ENCODE measurements at places on chromosomes 3 and 15.

DNA sequence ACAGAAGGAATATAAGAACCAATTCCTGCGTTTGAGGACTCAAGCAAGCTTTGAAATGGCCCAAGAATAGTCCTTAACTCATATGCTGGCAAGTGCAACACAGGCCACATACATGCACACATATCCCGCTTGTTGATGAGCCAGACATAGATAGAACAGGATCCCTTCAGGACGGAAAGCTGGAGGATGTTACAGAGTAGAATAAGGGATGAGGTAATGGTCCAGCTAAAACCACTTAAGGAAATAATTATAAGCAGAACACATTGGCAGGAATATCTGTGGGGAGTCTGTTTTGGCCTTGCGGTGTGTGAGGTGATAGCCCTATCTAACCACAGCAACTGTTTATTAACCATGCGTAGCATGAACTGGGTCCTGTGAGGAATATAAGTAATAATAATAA, 25.0 kb downstream of the SCG3 start:
- no peak for DNase-seq

- no peak for DNase-seq
Measured at GRCh38 chr3:33718595-33718907, 497 bp upstream of the CLASP2 start.

DNA sequence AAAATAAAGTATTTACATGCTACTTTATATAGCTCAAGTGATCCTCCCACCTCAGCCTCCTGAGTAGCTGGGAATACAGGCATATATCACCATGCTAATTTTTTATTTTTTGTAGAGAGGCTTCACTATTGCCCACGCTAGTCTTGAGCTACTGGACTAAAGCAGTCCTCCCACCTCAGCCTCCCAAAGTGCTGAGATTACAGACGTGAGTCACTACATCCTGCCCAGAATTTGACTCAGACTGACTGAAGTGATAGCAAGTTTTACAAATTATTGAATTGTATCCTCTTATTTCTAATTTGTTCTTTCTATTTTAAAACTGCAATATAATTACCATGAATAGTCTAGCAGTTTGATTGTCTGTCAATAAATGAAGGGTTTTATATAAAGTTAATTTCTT, 210.3 kb upstream of the CGNL1 start:
- no peak for DNase-seq

DNA sequence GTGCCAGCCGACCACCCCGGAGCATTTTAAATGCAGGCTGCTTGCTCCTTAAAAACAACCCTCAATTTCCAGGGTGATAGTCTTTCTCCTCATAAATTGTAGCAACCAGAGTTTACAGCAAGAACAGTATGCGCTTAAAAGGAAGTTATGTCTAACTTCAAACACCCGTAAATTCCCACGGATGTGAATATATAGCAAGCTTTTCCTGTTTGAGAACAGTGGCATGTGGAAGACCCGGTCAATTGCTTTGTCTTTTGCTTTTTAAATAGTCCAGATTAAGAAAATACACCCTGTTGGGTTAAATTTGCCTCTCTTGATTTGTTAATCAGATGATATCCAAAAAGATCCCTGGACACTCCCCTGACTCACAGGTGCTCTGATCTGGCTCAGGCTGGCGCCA, 20.8 kb downstream of the MRPS25 start:
- DNase-seq = no peak

DNA sequence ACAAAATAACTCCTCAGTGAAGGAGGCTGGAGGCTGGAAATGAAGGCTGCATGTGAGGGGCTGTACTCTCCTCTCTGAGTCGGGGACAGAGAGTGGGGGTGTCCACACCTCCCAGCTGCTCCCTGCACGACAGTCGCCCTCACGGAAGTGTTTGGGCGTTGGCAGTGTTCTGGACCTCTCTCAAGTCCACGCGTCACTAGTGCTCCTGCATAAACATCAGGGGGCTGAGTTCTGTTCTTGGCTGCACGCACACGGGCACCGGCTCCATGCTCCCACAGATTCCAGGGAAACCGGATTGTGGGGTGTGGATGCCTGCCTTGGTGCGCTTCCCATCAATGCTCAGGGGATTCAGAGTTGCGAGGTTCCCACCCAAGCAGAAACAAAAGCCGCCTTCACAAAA, 7.4 kb downstream of the RASGRF1 start:
- no peak for DNase-seq

DNA sequence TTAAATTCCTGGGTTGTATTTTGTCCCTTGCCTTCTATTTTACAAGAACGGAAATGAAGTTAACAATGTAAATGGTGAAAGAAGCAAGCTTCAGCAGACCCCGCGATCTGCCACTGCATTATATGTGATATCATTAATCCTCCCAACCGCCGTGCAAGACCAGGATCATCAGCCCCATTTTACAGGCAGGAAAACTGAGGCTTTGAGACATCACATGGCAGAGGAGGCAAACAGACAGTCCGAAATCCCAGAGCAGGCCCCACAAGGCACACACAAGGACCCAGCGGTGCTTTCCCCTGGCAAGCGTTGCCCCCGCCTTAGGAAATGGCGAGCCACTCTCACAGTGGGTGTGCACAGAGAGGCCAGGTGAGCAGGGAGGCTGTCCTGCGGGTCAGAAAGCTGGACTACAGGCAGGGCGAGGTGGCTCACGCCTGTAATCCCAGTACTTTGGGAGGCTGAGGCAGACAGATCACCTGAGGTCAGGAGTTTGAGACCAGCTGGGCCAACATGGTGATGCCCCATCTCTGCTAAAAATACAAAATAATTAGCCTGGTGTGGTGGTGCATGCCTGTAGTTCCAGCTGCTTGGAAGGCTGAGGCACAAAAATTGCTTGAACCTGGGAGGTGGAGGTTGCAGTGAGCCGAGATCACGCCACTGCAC, 16.2 kb downstream of the FGD5 start:
- no peak for DNase-seq

DNA sequence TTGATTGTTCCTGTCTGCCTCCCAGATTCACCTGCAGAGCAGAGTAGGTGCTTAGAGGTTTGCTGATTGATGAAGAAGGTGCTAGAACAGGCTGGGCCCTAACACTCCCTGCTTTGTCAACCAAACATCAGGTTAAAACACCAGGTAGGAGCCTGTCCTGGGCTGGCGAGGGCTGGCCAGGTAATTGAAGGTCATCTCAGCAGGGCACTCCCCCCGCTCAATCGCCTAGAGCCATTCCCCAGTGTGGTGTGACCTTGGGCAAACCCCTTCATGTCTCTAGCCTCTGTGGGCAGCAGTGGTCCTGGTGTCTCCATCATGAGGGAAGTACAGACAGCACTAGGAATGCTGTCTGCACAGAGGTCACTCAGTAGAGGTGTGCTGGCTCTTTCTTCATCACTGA, 88.3 kb downstream of the KLF15 start:
- no peak for DNase-seq

DNA sequence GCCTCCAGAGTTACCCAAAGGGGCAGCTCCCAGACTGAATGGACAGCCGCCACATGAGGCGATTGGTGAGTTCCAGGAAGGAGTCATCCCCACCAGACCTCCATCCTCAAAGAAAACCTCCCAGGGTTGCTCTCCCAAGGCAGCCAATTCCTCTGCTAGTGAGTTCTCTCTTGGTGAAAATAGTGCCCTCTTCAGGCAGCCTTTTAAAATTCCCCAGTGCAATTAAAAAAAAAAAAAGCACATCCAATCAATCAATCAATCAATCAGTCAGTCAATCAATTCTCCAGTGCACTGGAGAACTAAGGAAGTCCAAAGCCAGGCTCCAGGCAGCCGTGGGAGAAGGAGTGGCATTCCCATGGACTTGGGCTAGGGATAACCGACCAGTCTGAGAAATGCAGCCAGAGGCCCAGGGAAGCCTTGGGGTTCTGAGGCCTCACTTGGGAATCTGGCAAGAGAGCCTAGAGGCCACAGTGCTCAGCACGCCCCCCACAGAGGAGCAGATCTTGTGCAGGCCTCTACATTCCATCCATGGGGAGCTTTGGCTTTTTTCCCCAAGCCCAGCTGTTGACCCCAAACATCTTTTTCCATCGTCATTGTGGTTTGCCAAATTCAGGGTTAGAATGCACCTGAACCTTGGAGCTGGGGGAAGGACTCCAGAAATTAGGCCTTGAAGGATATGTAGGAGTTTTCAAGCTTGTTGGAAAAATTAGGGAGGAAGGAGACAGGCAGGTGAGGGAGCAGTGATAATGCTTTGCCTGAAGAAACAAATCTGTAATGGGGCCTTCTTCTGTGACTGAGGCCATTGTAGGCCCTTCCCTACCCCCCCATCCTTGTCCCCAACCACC, 4.8 kb downstream of the PAQR5 start:
- DNase-seq = no peak

DNA sequence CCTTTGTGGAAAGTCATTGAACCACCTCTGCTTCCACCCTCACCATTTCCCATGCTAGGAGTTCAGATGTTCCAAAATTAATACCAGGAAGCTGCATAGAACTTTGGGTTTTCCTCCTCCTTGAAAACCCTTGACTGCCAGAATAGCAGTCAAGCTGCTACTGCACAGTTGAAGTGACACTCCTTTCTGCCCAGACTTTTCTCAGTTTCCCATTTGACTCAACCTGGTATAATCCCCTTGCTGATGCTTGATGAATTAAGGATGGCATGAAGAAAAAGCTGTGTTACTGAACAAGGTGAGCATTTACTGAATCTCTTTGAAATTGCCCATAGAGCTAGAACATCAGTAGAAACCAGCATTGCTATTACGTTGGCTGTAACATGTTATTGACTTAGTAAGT, 286.0 kb downstream of the EDEM1 start:
- DNase-seq = no peak

DNA sequence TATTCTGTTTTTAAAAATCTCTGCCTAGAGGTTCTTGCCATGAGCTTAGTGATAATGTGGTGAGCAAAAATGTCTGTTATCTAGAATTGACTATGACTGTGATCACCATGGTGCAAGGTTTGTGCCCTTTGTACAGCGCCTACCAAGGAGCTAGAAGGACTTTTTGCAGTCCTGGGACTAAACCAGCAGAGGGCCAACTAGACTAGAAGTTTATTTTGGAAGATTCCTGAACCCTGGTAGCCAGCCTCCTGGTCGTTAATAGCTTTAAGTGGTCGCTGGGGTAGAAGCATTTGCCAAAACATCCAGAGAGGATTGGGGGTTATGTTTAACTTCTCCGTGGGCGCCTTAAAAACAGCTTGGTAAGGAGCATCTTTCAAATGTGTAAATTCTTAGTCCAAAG, 7.8 kb downstream of the SCG5 start:
- no peak for DNase-seq

- no peak for DNase-seq
Measured at GRCh38 chr15:91414124-91414523, 314.1 kb downstream of the SV2B start.

GRCh38 chr3:155488671-155489070, 195.2 kb upstream of the STRIT1 start:
- DNase-seq = no peak

GRCh38 chr15:98724494-98724893, 76.2 kb downstream of the IGF1R start:
- DNase-seq = no peak

DNA sequence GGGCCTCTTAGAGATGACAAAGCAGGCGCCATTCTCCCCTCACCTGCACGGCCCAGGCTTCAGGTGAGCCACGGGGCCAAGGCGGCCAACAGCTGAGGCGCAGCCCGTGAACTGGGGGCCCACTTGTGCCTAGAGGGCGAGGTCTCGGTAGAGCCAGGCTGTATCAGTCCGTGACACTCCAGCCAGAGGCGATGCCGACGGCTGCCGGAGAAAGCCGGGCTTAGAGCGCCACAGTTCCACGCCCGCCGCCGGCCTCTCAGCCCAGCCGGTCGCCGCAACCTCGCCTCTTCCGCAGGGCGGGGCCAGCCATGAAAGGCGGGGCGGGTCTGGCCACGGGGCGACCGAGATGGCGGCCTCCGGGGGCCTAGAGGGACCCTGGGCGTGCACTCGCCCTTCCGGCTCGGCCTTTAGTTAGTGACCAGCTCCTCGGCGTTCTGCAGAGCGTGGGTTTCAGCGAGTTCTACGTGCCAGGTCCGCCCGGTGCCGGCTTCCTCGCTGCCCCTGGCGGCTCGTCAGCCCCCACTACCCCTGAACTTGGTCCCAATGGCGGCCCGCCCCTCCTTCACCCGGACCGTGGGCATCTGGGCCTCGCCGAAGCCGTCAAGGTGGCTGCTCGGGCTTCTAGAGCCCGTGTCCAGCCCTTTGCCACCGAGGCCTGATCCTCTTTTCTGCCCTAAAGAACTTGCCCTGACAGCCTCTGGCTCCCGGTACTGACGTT, at the start of gene ZNF621:
Gene ZNF621, plus strand, starts transcription at position 393 of the 718 bp plus-strand sequence. CDS start 881 bp downstream, outside the sequence.
- peak; percentile 95 for DNase-seq

GRCh38 chr3:137987723-137988122, 22.2 kb upstream of the CLDN18 start:
- no peak for DNase-seq

- peak; percentile 91 for DNase-seq
Measured at GRCh38 chr3:52001443-52001974, 5.8 kb upstream of the RPL29 start.

GRCh38 chr3:114299421-114299820, 5.6 kb downstream of the TIGIT start:
- DNase-seq = no peak
